Muscle of leg (tissue), 16 donors: ENCODE measurements at places on chromosomes 1 and 21.

- DNase-seq = no peak
These were observed 2.2 kb upstream of the FH start for GRCh38 chr1:241521718-241522117.

- DNase-seq = peak; percentile 24
These were observed 38.9 kb downstream of the CCDC18 start for GRCh38 chr1:93219443-93219842.

DNA sequence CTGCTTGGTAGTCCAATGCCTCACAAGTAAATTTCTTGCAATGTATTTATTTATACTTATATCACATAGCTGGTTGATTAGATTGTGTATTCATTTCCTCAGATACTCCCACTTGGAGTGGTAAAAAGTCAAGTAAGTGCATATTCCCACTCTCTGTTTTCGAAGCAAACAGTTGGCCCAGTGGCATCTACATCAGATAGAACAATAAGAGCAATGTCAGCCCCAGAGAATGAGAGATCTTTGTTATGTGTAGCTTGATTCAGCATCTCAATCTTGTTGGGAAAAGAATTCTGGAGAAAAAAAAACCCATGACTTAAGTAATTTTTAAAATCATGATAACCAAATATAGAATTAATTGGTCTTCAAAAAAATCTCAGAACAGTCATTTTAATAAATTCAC, 25.5 kb downstream of the RGL1 start:
- no peak for DNase-seq

GRCh38 chr21:42121794-42122193, 50.7 kb downstream of the UMODL1 start:
- DNase-seq = no peak

DNA sequence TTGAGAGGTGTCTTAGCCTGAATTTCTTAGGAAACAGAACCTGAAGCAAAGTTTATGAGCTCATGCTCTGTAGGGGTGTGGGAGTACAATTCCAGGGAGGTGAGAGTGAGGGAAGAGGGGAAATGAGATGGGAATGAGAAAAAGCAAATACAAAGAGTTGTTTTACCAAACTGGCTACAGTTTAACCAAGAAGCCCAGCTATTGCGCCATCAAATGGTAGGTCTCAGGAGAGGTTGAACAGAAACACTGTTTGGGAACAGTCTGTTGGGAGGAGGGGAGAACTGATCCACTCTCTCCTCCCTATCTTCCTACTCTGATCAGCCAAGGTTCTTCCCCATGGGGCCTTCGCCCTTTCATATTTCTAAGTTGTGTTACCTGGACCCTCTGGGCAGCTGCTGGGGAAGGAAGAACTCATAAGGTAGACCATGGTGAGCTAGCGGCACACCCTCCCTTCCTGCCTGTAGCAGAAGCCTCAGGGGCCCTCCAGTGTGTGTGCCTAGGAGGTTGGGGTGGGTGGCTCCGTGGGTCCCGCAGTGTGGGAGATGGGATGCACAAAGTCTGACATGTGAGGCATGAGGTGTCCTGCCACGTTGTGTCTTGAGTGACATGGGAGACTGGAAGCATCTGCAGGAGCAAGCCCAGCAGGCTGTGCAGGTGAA, 120.5 kb downstream of the UCK2 start:
- DNase-seq = no peak

- DNase-seq = no peak
These were observed 389.8 kb upstream of the LYPLAL1 start for GRCh38 chr1:218783916-218784315.

- DNase-seq = no peak
These were observed 5.7 kb downstream of the HSD3B2 start for GRCh38 chr1:119420638-119421037.

GRCh38 chr1:21149430-21149854, 27.3 kb downstream of the EIF4G3 start:
- peak; percentile 82 for DNase-seq

GRCh38 chr1:31095298-31095981, 29.9 kb upstream of the PUM1 start:
- DNase-seq = peak; percentile 11

DNA sequence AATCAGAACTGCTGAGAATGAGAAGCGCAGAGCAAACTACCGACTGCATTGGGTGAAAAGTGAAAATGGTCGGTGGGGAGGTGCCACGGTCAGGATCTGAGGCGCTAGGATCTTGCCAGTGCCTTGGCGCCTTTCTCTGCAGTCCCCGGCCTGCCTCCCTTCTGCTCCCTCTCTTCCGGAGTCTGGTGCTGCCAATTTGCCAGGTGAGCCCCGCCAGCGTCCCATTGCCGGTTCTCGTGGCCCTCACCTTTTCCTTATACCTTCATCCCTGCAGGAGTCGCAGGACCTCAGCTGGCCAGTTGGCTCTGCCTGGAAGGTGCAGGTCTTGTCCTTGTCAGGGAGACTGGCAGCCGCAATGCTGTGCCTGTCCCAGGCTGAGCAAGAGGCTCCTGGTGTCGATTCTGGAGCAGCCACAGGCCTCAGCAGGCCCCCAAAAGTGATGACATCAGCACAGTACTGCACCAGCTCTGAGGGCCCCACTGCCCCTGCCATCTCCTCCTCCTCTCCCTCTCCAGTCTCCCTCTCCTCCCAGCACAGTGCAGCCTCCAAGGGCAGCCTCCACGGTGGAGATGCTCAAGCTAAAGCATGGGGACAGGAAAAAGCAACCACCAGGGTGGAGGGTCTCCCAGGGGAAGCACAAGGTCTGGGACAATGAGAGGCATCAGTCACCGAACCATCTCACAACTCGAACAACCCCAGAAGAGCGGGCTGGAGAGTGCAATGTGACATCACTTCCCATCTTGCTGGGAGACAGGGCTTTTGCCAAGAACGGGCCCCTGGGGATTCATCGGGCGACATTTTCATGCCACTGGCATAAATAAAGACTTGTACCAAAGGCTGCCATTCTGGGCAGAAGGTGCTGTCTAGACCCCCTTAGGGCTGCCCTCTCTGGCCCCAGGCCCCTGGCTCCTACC, 37.1 kb upstream of the H6PD start:
- DNase-seq = no peak

DNA sequence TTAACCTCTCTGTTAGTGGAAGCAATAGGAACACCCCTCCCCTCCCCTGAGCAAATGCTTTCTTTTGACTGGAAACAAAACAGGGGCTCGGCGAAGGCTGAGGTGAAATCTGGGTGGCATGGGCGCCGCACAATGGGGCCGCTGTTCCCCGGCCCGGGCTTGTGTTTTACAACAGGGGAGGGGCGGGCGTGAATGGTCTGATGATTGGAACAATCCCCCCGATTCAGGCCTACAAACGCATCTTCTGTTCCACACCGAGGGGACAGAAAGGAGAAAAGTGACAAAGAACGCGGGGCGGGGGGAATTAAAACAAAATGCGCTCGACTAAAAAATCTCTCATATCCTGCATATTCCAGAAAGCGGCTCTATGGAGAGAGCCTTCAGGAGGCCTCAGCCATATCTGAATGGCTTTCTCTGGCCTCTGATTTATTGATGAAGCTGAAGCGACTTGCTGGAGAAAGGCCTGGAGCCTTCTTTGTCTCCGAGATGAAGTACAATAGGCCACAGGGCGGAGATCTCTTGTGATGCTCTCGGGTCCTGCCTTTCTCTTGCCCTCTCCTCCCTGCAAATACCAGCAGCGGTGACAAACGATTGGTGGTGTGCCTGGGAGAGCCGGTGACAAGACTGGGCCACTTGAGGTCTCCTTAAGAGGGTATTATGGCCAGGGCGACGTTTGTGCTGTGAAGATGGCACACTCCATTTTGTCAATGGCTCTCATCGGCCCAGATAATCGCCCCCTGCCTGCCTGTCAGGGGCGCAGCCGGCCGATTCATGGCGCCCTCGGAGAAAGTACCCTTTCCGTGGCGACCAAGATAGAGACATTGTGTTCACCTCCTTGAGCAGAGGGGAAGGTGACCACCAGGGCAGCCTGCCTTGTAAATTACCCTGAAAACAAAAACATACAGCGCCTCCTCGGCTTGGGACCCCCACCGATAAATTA, 47.1 kb upstream of the OLIG2 start:
- DNase-seq = no peak

DNA sequence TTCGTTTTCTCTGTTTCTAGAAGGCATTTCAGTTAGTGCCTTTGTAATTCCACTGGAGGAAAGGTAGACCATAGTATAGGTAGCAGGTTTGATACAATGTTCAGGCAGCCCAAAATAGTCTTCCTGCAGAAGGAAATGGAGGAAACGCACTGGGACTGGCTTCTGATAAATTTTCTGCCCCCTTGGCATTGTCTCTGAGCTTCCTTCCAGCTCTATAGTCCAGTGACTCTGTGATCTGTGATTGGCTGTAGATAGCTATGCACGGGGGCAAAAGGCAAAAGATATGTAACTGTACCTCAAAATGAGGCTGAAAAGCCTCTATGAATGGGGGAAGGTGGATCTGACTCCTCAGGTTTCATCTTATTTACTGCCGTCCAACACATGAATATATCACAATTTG, 5.8 kb upstream of the MAGOH start:
- no peak for DNase-seq

DNA sequence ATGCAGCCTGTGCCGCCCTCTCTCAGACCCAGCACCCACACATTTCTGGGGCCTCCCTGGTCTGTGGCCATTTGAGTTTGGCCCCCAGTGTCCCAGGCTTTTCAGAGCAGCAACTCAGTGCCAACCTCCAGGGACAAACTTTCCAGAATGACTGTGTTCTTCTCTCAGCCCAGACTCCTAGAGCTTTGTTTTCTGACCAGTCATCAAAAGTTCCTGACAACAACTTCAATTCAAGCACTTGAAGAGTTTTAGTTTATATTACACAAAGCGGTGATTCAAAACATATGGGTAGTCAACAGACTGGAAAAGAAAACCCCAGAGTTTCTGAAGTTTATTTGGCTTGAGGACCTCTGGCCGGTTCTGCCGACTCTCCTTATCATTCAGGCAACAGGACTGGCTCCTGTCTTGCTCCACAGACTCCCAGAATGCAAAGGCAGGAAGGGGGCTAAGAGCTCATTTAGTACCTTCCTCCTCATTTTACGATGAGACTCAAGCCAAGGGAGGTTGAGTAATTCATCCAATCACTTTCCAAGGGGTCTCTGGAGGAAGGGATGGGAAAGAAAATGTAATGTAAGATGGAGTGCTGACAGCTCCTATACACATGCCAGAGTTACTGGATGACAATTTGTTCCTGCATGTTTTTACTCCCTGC, 27.0 kb upstream of the TIAM1 start:
- peak; percentile 96 for DNase-seq
